ENCODE measurements at places on chromosomes 5 and 9.

GRCh38 chr9:675697-676370 lies 165.7 kb upstream of the DMRT1 start:
- no peak for DNase-seq

DNA sequence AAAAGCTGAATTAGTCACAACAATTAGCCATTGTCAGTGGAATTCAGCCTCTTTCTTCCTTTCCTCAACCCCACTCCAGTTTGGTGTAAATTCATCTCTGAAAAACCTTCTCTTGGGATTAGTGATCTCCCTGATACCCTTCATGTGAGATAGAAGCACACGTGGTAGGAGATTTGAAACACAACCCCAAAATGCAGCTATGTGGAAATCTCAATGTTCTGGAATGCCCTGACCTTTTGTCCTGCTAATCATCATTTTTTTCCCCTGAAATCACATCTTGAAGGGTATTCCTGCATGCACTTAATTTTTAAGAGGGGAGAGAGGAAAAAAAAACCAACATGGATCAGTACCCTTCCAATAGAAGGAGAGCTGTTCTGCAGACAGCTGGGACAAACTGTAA lies 612.6 kb downstream of the EBF1 start:
- no peak for DNase-seq

DNA sequence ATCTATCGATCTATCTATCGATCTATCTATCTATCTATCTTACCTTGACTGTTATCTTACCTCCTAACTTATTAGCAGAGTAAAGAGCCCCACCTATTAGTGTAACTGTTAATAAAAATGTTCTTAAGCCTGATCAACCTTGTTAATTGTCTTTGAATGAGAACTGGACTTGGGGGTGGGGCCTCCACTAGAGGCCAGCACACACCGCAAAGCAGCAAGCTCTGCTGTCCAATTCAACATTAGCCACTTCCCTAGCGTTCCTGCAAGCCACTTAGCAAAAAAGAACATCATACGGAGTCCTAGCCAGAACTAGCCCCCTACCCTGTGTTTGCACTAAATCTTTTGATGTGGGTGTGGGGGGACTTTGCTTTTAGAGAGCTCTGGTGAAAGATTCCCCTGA lies 515.8 kb downstream of the KDM4C start:
- DNase-seq: no peak

GRCh38 chr5:171581781-171582180 lies 162.3 kb downstream of the FGF18 start:
- DNase-seq: no peak

- DNase-seq: no peak
Observed at GRCh38 chr5:11609570-11610303, 294.5 kb downstream of the CTNND2 start.

DNA sequence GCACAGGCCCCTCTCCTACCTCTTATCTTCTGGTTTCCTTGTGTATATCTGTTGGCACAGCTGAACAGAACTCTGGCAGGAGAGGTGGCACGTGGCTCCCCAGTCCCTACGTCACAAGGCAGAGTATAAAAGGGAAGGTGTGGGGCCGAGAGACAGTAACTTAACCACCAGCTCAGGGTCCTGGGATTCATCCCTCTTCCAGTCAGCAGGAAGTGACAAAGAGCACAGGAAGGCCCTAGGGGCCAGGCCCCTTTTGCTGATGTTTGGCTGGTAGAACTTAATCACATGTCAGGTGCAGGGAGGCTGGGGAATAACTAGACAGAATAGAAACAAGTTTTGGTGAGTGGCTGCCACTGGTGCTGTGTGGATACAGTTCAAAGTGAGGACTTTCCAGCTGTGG lies 4.5 kb upstream of the ICE1 start:
- no peak for DNase-seq

GRCh38 chr5:22757776-22758175 lies 95.4 kb downstream of the CDH12 start:
- no peak for DNase-seq

- no peak for DNase-seq
Observed at GRCh38 chr5:141940695-141941271, 17.1 kb downstream of the DELE1 start.

DNA sequence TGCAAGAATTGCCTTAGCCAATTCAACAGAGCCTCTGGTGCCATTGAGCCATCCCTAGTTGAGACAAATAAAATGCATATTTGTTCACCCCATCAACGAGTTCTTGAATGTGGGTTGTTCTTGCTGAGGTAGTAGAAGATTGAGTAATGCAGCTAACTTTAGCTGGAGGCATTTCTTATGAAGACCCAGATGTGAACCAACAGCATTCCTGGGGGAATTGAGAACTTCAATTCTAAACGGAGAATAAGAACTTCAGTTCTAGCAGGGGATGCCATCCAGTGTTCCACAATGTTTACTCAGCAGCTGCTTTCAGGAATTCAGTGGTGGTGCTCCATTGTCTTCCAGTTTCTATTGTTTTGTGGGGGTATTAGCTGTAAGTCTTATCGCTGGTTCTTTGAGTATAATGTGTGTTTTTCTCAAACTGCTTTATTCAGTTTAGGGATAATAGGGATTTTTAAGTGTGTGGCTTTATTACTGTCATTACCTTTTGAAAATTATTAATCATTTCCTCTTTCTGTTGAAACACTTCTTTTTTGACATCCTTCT lies 1968.2 kb upstream of the NUDT12 start:
- no peak for DNase-seq

DNA sequence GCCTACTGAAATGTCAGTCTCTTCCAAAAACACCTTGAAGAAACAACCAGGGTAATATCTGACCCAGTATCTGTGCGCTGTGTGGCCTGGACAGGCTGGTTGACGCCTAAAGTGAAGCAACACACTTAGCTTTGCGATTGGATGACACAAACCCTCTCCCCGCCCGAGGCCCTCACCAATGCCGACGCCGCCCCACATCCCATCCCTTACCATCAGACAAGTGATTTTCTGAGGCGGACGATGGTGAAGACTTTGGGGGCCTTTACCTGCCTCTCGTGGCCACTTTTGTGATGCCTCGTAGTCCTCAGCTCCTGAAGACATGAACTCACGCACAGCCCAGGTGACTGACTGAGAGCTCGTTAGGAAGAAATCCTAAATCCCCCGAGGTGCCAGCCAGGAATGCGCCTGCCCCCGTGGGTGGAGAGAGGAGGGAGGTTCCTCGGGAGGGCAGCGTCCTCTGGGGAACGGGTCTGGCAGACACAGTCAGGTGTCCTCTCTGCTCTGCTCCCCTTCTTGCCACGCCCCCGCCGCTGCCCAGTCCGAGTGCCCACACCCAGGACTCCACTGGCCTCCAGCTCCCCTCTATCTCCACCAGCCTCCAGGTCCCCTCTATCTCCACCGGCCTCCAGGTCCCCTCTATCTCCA lies 31.0 kb upstream of the RXRA start:
- DNase-seq: no peak

- no peak for DNase-seq
Observed at GRCh38 chr5:55480781-55481180, 54.0 kb downstream of the PLPP1 start.
